ENCODE measurements at places on chromosomes 1 and 21. TPM values are rescaled to one million over a fixed set of nuclear protein-coding genes. Genes with fewer than 3 reads are reported as not detected.

DNA sequence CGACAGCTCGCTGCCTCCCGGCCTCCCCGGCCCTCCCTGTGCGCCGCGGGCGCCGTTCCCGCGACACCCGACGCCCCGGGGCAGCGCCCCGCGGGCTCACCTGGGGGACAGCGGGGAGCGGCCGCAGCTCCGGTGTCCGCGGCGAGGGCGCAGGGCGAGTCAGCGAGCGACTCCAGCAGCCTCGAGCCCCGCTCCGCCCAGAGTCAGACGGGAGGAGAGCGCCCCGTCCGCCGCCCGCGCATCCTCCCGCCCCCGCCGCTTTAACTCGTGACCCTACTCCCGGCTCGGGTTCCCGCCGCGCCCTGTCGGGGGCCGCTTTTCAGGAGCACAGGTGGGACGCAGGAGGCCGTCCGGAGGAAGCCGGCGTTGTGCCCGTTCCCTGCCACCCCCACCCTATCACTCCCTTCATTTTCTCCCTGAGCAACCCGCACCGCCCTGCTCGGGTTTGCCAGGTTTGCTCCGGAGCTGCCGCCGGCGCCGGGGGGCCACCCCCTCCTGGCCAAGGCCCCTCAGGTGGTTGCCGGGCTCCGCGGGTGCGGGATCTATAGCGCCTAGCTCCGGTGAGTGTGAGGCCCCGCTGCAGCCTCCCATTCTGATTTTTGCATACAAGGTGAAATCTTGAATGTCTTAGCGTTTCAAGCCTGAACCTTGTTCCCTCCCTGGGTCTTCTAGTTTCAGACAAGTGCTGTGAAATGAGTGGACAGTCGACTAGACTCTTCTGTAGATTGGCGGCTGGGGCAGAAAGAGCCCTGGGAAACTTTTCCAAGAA, at the start of gene MCOLN3:
MCOLN3 (minus strand) TSS at position 205 of the 769 bp plus-strand sequence. CDS start 3,140 bp downstream, outside the sequence.
- no peak for DNase-seq

DNA sequence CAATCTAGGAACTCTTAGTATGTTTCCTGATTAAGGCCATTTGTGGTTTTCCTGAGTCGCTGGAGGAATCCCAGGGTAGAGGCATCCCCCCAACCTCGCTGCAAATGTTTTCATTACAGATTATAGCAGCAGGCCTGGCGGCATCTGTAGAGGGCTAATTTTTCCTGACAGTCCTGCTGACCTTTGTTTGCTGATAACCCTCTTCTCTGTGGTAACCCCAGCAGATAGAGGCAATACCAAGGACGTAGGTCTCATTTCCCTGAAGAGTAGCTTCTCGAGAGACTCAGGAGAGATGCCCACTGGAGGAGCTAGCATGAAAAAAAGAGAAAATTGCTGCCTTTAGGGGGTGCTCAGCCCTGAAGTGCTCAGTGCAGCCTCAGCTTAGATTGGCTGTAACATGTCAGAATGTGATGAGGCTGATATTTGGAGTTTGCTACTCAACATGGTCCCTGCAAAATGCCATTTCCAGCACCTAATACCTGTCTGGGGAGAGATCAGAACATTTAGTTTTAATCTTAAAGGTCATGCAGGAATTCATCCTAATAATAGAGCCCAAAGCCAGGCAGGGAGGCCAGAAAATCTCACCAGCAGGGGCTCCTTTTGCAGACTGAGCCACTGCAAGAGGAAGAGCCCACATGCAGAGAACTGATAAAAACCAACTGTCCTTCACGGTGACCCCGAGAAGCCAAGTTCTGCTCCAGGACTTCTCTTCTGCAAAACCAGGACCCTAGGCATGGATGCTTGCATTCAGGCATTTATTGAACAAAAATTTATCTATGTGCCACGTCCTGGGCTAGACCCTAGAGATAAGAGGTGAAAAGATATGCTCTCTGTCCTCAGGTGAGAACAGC, 184.5 kb downstream of the KAZN start:
- no peak for DNase-seq

- DNase-seq, result no peak
Measured at GRCh38 chr1:177983077-177983476, 13.2 kb upstream of the SEC16B start.

GRCh38 chr1:22717037-22717760, 6.6 kb downstream of the EPHB2 start:
- no peak for DNase-seq

The AKR7A3 gene
- total RNA-seq, result 0.54 TPM

The PTPN7 gene
- 167 TPM for total RNA-seq

- no peak for DNase-seq
Measured at GRCh38 chr1:241532864-241533263, 686 bp downstream of the KMO start.

DNA sequence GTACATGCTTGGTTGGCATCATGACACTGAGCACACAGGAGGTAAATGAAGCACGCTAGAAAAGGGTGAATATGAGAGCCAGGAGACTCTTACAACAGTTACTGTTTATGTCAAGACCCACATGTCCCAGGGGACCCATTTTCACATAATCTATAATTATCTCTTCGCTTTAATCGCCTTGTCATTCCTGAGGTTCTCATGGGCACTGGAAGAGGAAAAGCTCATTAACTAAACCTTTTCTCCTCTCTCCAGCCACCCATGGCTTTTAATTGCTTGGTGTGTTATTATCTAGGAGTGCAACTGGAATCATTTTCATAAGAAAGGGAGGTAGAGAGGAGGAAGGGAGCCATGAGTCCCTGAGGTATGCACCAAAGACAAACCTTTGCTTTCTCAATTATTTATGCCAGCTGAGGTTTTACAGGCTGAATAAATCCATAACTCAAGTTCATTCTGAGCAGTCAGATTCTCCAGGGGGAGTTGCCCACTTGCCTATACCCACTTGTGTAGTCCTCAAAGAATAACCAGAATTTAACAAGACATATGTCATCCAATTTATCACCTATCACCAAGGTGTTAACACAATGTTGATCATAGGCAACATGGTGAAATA, 77.4 kb downstream of the ACBD6 start:
- no peak for DNase-seq

The OR2T11 gene
- not detected for total RNA-seq

DNA sequence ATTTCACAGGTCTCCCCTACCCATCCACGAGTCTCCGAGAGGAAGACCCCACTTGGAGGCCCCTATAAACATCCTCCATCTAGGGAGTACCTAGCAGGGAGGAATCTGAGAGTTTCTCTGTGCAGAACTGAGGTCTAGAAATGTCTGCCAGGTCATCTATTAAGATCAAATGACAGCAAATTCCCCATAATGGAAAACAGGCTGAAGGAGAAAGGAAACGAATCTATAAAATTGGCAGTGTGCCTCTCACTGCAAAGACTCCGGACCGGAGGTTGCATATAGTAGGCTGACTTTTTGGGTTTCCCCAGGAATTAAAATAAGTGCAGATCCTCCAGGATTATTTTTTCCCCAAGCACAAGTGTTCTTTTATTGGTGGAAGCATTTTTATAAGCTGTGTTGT, 57.7 kb downstream of the NMNAT2 start:
- DNase-seq, result no peak

DNA sequence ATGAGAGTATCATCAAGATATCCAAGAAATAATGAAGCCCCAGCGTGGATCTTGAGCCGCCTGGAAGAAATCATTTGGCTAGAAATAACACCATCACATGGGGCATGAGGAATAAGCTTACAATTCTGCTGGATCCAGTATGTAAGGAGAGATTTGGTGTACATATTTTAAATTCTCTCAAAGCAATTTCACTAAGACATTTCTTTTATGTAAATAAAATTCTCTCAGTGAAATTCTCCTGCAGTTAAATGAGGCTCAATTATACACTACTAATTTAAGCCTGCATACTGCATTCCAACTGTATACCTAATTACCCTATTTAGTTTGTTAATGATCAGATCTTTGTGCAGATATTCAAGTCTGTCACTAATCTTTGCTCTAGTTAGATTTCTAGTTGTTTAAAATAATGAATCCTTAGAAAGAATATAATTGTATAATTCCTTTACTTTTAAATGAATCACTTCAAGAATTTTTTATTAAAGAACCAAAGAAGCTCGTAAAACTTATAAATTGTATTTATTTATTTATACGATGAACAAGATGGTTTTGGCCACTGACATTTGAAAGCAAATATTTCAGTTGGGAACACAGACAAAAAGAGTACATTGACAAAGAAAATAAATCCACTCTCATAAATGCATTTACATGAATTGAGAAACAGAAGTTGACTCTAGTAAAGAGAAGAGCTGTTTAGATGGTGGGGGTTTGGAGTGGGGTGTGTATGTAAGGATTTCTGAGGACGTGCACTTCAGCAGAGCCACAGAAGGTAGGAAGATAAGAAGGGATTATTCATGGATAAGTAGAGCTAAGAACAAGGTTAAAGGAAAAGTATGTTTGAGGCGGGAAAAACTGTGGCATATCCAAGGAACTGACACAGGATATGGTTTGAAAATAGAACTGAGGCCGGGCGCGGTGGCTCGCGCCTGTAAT, 466.8 kb downstream of the DSCAM start:
- DNase-seq, result no peak

GRCh38 chr1:170175041-170175440, 29.3 kb downstream of the NTMT2 start:
- DNase-seq, result no peak

DNA sequence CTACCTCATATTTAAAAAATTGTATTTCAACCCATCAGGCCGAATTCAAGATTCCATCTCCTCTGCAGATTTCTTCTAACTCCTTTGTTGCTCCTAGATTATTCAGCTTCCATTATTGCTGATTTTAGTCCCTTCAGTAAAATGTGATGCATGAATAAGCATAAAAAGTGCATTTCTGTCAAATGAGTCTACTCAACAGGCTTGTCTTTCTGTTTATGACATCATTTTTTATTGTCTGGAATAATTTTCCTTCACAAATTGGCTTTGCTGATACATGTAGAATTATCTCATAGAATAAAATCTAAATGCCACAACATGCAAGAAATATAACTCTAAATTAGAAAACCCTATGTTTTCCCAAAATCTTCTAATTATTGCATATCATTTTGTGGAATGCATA, 1.6 kb upstream of the OR2M5 start:
- DNase-seq, result no peak

- DNase-seq, result no peak
Measured at GRCh38 chr1:181392613-181393220, 90.6 kb upstream of the CACNA1E start.

The CRYAA gene
- total RNA-seq, result not detected

GRCh38 chr1:176691251-176692228, 228.6 kb downstream of the PAPPA2 start:
- peak; percentile 18 for DNase-seq

DNA sequence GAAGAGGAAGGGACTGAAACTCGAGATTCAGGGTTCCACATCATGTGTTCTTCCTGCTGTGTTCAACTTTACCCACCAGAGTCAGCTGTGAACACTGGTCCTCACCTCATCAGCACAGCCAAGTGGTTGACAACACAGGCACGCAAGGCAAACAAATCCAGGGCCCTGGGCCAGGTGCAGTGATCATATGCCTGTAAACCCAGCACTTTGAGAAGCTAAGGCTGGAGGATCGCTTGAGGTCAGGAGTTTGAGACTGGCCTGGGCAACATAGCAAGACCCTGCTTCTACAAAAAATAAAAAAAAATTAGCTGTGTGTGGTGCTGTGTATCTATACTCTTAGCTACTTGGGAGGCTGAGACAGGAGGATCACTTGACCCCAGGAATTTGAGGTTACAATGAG, 8.4 kb upstream of the XKR8 start:
- DNase-seq, result no peak

The MX1 gene
- 86.4 TPM for total RNA-seq

DNA sequence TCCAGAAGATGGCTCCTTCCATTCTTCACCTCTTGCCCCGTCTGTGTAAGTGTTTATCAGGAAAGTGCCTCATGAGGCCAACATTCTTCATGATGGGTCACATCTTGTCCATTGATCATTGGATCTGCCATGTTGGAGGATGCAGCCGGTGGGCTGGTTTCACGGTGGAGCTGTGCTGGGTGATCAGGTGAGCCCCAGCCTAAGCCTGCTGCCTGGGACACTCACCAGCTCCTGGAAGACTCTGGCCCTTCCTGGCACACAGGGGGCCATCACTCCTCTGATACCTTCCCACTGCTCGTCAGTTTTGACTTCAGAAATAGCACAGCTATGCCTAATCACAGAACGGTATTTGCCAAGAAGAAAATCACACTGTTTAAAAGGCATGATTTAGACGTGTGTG, 38.3 kb downstream of the UBASH3A start:
- no peak for DNase-seq

The NID1 gene
- total RNA-seq, result 0.27 TPM

The DUSP23 gene
- 54.1 TPM for total RNA-seq

DNA sequence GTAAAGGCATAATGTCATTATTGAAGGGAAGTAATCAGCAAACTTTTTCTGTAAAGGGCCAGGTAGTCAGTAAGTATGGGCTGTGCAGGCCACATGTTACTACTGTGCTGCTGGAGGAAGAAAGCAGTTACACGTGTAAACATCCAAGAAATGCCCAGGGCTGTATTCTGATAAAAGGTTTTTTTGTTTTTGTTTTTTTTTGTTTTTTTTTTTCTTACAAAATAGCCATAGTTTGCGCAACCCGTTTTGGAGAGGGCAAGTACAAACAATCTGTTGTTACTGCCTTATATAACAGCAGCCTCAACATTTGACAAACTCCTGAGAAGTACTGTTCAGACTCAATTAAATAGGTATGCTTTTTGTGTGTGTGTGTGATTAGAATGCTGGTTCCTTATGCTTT, 26.7 kb upstream of the MTMR11 start:
- DNase-seq, result no peak

Data from hematopoietic multipotent progenitor cell (in vitro differentiated cells).